Tibial nerve (tissue), 4 donors: ENCODE measurements at places on chromosomes 12 and 14. TPM values are rescaled to one million over a fixed set of nuclear protein-coding genes. Genes with fewer than 3 reads are reported as not detected.

The DPF3 gene
- total RNA-seq = 5.4 TPM

The RIPK3 gene
- 9.6 TPM for total RNA-seq

The SENP1 gene
- 20.1 TPM for total RNA-seq

The CISTR gene
- not detected for total RNA-seq

The ERO1A gene
- 34.3 TPM for total RNA-seq

The EIF2S3B gene
- 0.42 TPM for total RNA-seq

The ARHGEF25 gene
- total RNA-seq = 31.2 TPM

The A2M gene
- 272 TPM for total RNA-seq

The TFCP2 gene
- 21.6 TPM for total RNA-seq
